Neural progenitor cell (in vitro differentiated cells): ENCODE measurements at places on chromosomes 5 and 9. TPM values are rescaled to one million over a fixed set of nuclear protein-coding genes. Genes with fewer than 3 reads are reported as not detected.

The CTXN3 gene
- 0.09 TPM in 1 of 2 replicates, not detected in the other for total RNA-seq

The BHMT gene
- 0.45 and 1.1 TPM in 2 replicates for total RNA-seq

The GOLGA2 gene
- total RNA-seq = 25.2 and 37.5 TPM in 2 replicates

The CEL gene
- 1.0 and 2.2 TPM in 2 replicates for total RNA-seq

The PCDHB4 gene
- total RNA-seq = 1.9 and 2.3 TPM in 2 replicates

- H3K36me3 ChIP-seq = no peaks in the 10 kb centered on the region
- no peak for DNase-seq
- no peak overlapping the region for H3K27ac ChIP-seq
- no peaks in the 10 kb centered on the region for H3K27me3 ChIP-seq
- peaks cover 4% of the 10 kb centered on the region for H3K4me1 ChIP-seq
- no peak overlapping the region for H3K4me3 ChIP-seq
Measured at GRCh38 chr9:128116104-128117083, 11.1 kb downstream of the PTGES2 start.

DNA sequence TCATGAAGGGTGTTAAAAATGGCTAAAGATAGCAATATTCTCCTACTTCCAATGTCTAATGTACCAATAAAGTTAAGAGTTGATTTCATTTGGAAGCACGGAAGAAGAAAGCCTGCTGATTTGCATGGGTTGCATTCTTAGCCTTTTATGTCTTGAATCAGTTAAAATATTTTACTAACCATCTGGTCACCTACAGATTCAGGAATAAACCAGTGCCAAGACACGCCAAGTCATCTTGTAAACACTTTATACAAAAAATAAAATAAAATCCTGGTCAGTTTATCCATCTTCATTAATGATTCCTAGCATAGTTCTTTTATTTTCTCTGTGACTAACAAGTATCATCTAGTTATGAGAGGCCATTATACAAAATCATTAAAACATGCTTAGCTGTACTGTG lies 1031.6 kb upstream of the WWC1 start:
- H3K27me3 ChIP-seq = no peaks in the 10 kb centered on the region
- no peak overlapping the region for H3K4me3 ChIP-seq
- no peaks in the 10 kb centered on the region for H3K36me3 ChIP-seq
- DNase-seq = no peak

DNA sequence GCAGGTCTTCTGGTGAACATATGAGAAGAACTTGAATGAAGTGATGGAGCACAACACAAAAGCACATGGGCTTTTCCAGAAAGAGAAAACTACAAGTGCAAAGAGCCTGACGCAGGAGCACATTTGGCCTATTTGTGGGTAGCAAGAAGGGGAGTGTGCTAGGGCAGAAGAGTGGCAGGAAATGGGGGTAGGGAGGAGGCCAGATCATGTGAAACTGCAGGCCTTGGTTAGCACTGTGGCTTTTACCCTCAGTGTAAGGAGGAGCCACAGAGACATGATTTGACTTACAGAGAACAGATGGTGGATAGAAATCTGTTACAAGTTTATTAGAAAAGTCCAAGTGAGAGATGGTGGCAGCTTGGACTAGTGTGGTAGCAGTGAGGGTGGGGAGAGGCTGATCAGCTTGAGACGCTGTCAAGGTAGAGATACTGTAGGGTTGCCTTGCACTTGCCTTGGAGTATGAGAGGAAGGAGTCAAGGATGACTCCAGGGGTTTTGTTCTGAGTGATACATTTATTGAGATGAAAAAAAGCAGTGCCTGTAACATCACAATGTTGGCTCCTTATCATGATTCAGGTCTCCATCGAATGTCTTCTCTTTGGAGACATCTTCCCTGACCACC lies 126.7 kb downstream of the PPP2R2B start:
- no peak for DNase-seq
- no peaks in the 10 kb centered on the region for H3K36me3 ChIP-seq
- peaks cover 11% of the 10 kb centered on the region for H3K4me1 ChIP-seq
- H3K4me3 ChIP-seq = no peak overlapping the region
- H3K27ac ChIP-seq = no peak overlapping the region
- H3K27me3 ChIP-seq = no peaks in the 10 kb centered on the region

DNA sequence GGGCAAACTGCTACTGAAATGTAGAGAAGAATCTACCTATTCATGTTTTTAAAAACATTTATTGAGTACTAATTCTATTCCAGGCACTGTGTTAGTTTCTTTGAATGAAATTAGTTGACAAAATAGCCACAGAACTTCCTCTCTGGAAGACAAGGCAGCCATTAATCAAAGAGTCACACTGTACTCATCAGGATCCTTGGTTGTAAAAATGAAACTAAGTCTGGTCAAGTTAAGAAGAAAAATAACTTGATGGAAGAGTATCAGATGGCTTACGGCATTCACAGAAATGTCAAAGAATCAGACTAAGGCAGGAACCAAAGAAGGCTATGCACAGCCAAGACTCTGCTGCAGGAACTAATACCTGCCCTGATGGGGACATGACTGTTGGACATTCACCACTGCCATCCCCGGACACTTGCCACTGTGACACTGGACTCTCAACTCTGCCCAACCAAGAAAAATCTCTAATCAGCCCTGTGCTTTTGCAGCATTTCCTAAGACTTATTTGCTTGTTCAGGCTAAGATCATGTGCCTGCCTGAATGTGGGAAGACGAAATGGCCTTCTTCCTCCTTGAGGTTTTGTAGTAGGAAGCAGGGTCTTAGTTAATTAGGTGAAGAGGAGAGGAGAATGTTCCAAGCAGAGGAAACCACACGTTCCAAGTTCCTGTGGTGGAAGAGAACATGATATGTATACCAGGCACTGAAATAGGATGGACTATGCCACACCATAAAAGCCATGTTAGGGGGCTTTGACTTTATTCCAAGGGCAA lies 23.3 kb upstream of the NDUFB6 start:
- H3K27ac ChIP-seq = no peak overlapping the region
- DNase-seq = no peak
- no peaks in the 10 kb centered on the region for H3K4me1 ChIP-seq
- H3K27me3 ChIP-seq = no peaks in the 10 kb centered on the region

DNA sequence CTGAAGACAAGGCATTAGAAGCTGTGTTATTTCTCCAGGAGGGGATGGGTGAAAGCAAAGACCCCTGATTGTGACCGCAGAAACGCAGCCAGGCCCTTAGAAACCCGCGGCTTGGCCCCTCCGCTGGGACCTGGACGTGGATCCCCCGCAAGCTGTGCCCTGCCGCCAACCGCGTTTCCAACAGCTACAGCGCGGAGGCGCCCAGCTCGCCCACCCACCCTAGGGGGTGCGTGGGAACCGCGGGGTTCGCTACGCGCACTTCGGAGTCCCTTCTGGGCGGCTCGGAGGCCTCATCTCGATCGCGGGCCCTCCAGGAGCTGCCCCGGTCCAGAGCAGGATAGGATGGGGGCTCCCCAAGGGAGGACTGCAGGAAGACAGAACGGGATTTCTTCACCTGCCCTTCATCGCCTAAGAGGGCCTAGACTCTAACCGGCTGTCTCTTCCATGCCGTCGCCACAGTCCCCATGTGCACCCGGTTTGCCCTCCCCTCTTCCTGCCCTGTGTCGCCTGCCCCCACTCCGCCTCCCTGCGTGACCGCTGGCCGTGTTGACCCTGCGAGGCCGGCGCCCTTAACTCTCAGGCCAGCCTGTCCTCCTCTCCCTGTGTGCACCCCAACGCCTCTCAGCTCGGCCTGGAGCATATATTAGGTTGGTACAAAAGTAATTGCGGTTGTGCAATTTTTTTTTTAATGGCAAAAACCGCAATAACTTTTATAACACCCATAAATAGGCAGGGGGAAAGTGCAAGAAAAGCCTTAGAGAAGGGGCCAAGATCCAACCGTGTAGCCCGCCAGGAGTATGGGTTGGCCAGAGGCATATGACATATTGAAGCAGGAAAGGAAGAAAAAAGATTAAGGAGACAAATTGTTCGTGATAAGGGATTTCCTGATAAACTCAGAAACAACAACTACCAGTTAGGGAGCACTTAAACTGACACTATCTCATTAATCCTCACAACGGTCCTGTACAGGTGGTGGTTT lies 68.1 kb upstream of the FREM1 start:
- no peak for DNase-seq
- H3K36me3 ChIP-seq = no peaks in the 10 kb centered on the region
- no peak overlapping the region for H3K27ac ChIP-seq
- no peaks in the 10 kb centered on the region for H3K27me3 ChIP-seq

GRCh38 chr9:115587310-115587709 lies 469.4 kb upstream of the TNC start:
- no peaks in the 10 kb centered on the region for H3K36me3 ChIP-seq
- no peak for DNase-seq
- H3K4me3 ChIP-seq = no peak overlapping the region
- H3K27ac ChIP-seq = no peak overlapping the region
- H3K27me3 ChIP-seq = no peaks in the 10 kb centered on the region
- no peaks in the 10 kb centered on the region for H3K4me1 ChIP-seq

- H3K4me1 ChIP-seq = peaks cover 5% of the 10 kb centered on the region
- no peaks in the 10 kb centered on the region for H3K27me3 ChIP-seq
- no peaks in the 10 kb centered on the region for H3K36me3 ChIP-seq
- peak overlapping the region; percentile 94 for H3K4me3 ChIP-seq
- H3K27ac ChIP-seq = no peak overlapping the region
Measured at GRCh38 chr5:180291234-180291940, 496 bp downstream of the MAPK9 start.

DNA sequence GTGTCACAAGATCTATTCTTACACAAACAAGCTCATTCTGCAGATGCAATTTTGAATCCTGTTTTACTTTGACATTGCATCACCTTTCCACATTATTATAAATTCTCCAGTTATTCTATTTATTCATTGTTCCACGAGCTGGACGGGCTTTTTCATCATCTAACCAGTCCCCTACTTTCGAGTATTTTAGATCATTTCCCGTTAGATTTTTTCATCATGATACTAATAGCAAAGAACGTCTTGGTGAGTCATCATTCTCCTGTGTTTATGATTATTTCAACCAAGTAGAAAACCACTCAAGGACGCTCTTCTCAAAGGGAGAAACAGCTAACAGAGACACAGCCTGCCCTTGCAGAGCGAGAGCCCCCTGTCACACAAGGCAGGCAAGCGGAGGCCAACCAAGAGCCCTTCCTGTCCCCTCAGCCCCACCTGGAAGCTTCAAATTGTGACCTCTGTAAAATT lies 15.1 kb downstream of the BBLN start:
- no peak overlapping the region for H3K27ac ChIP-seq
- H3K4me3 ChIP-seq = no peak overlapping the region
- no peak for DNase-seq
- no peaks in the 10 kb centered on the region for H3K4me1 ChIP-seq

- no peaks in the 10 kb centered on the region for H3K36me3 ChIP-seq
- peaks cover 18% of the 10 kb centered on the region for H3K27me3 ChIP-seq
- no peak overlapping the region for H3K4me3 ChIP-seq
- no peak for DNase-seq
- no peak overlapping the region for H3K27ac ChIP-seq
- peaks cover 3% of the 10 kb centered on the region for H3K4me1 ChIP-seq
Measured at GRCh38 chr5:134119720-134120119, 5.2 kb downstream of the TCF7 start.

DNA sequence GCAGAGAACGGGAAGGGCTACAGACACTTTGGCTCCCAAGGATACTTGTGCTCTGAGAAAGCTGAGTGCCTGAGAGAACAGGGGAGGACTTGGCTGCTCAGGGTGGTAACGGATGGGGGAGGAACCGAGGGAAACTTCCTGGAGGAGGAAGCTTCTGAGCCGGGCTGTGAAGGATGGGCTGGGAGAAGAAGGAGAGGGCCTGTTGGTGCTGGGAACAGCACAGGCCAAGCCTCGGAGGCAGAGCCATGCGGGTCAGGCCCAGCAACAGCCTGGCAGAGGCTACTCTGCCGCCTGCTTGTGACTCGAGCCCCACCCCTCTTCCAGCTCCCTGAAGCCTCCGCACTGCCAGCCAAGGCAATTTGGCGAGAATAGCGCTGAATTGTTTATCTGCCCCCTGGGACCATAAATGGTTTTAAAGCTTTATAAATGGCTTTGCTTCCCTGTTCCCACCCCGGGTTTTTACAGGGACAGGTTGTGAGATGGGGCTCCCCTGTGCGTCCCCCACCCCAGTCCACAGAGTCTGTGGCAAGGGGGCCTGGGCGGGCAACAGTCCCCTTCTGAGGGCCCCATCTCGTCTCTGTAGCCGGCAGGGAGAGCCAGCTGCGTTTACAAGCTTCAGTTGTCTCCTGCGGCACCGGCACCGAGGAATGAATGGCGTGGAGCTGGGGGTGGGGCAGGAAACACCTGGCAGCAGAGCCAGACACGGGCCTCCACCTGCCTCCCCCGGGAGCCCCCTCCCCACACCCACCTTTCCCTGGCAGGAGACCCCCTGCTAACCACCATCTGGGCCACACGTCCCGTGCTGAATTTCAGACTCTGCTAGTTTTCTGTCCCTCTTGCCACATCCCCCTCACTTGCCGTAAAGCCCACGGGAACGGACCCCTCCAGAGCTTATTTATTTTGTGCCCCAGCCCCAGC lies 24.4 kb downstream of the FAM163B start:
- H3K36me3 ChIP-seq = no peaks in the 10 kb centered on the region
- H3K27me3 ChIP-seq = no peaks in the 10 kb centered on the region
- peak; percentile 54 for DNase-seq
- no peak overlapping the region for H3K27ac ChIP-seq
- no peak overlapping the region for H3K4me3 ChIP-seq
